Kidney (tissue), 22 donors: ENCODE measurements at places on chromosomes 12 and 14.

GRCh38 chr14:36676236-36676635 is 14.6 kb downstream of the PAX9 start:
- no peak overlapping the region for H3K27ac ChIP-seq
- DNase-seq, result no peak
- peaks cover 36% of the 10 kb centered on the region for H3K27me3 ChIP-seq
- H3K36me3 ChIP-seq, result no peaks in the 10 kb centered on the region
- no peaks in the 10 kb centered on the region for H3K4me1 ChIP-seq

- no peak for DNase-seq
- H3K27ac ChIP-seq, result no peak overlapping the region
- no peaks in the 10 kb centered on the region for H3K27me3 ChIP-seq
- H3K4me1 ChIP-seq, result no peaks in the 10 kb centered on the region
Measured at GRCh38 chr12:92729773-92730305, 27.1 kb downstream of the PLEKHG7 start.

DNA sequence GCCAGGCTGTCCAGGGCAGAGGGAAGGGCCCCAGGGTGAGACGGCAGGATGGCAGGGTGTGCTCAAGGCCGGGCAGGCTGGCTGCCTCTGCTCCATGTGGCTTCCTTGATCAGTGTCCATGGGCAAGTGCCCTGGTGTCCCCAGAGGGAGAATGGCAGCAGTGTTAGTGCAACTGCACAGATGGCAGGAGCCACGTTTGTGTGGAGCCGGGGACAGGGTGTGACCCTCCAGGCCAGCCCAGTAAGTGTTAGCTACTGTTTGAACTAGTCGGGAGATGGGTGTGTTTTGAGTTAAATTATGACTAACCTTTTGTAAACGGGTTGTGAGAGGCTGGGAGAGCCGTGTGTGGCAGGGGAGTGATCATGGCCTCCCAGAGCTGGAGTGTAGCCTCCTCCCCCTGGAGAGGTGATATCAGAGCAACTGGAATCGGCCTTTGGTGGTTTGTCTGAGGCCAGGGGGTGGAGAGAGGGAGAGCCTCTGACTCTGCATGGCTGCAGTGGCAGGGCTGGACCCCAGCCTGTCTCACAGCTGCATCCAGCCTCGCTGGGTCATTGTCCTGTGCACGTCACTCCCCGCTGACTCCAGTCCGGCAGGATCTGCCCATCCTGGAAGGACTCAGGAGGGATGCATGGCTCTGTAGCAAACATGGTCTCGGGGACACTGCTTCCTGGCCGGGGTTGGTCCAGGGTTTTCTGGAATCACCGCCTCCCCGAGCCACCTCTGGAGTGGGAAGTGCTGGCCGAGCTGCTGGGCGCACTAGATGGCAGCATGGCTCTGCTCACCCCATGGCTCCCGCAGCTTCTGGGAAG is 27.8 kb downstream of the AACS start:
- H3K27ac ChIP-seq, result no peak overlapping the region
- H3K4me3 ChIP-seq, result no peak overlapping the region
- H3K4me1 ChIP-seq, result peaks cover 6% of the 10 kb centered on the region
- H3K36me3 ChIP-seq, result peaks cover 4% of the 10 kb centered on the region
- no peaks in the 10 kb centered on the region for H3K27me3 ChIP-seq
- peak; percentile 78 for DNase-seq

DNA sequence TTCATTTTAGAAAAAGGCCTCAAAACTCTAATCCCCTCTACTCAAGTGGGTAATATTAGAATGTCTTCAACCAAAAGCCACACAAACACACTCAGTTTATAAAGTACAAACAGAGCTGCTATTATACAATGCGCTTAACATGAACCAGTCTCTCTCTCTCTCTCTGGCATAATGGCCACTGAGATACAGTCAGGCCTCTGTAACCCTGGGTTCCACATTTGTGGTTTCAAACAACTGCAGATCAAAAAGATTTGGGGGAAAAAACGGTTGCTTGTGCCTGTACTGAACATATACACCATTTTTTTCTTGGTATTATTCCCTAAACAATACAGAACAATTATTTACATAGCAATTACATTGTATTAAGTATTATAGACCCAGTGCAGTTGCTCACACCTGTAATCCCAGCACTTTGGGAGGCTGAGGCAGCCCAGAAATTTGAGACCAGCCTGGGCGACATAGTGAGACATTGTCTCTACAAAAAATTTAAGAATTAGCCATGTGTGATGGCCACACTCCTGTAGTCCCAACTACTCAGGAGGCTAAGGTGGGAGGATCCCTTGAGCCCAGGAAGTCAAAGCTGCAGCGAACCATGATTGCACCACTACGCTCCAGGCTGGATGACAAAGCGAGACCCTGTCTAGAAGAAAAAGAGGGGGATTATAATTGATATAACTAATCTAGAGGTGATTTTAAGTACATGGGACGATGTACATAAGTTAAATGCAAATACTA is 5.6 kb downstream of the SLC11A2 start:
- peak; percentile 38 for DNase-seq
- no peaks in the 10 kb centered on the region for H3K27me3 ChIP-seq
- H3K36me3 ChIP-seq, result no peaks in the 10 kb centered on the region
- H3K4me1 ChIP-seq, result no peaks in the 10 kb centered on the region

GRCh38 chr12:52206304-52207040 is 14.7 kb upstream of the KRT80 start:
- H3K27me3 ChIP-seq, result no peaks in the 10 kb centered on the region
- no peaks in the 10 kb centered on the region for H3K4me1 ChIP-seq
- DNase-seq, result no peak
- no peaks in the 10 kb centered on the region for H3K36me3 ChIP-seq

DNA sequence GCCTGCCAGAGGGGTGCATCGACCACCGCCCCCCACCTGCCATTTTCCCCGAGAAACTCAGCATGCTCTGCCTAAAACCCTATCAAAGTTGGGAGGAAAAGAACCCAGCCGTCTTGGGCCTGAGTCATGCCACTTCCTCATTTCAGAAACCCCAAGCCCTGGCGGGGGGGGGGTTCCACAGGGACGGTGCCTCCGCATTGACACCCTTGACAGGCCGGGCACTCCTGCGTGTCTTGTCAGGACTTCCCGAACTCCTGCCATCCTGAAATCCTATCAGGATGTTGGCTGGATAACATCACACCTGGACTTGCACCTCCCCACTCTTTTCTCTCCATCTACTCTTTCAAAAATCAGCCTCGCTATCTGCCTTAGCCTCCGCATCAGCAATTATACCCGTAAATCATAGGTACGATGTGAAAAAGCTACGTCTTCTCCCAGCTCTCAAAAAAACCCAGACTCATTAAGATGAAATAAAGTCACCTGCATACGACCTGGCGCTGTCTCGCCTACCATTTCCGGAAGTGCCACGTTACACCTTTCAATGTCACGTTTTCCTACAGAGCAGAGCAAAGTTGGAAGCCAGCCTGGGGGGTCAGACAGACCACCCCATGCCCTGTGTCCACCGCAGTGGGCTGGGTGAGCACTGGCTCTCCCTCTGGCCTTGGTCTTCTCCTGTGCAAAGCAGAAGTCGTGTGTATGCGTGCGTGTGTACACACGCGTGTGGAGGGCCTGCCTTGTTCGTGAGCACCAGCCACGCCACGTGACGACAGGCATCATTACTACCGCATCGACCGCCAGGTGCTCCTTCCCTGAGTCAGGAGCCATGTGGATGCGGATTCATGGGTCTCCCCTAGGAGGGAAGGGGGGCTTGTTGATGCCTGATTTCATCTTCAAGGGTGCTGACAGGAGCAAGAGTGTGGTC is 96.7 kb downstream of the RFLNA start:
- no peak overlapping the region for H3K4me3 ChIP-seq
- H3K36me3 ChIP-seq, result peaks cover 2% of the 10 kb centered on the region
- H3K27ac ChIP-seq, result peak overlapping the region; percentile 99
- H3K4me1 ChIP-seq, result peaks cover 51% of the 10 kb centered on the region
- H3K27me3 ChIP-seq, result no peaks in the 10 kb centered on the region

GRCh38 chr14:65789363-65789762 is 376.8 kb downstream of the FUT8 start:
- no peak overlapping the region for H3K27ac ChIP-seq
- no peaks in the 10 kb centered on the region for H3K36me3 ChIP-seq
- H3K27me3 ChIP-seq, result no peaks in the 10 kb centered on the region
- H3K4me1 ChIP-seq, result no peaks in the 10 kb centered on the region
- no peak for DNase-seq

DNA sequence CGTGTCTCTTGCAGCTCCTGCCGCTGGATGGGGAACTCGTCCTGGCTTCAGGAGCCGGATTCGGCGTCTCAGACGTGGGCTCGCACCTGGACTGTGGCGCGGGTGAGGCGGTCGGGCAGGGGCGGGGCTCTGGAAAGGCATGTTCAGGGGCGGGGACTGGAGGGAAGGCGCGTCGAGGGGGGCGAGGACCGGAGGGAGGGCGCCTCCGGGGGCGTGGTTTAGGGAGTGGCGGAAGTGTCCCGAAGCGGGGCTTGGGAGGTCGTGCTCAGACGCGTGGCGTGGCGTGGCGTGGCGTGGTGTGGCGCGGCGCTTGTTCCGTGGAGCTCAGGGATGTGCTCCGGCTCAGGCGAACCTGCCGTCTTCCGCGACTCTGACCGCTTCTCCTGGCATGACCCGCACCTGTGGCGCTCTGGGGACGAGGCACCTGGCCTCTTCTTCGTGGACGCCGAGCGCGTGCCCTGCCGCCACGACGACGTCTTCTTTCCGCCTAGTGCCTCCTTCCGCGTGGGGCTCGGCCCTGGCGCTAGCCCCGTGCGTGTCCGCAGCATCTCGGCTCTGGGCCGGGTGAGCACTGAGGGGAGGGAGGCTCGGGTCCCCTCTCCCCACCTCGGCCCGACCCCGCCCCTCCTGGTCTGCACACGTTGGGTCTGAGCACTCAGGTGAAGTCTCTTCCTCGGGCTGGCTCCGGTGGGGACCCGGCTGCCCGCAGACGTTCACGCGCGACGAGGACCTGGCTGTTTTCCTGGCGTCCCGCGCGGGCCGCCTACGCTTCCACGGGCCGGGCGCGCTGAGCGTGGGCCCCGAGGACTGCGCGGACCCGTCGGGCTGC is 6.2 kb downstream of the AMN start:
- no peak overlapping the region for H3K27ac ChIP-seq
- peaks cover 5% of the 10 kb centered on the region for H3K36me3 ChIP-seq
- peaks cover 15% of the 10 kb centered on the region for H3K27me3 ChIP-seq
- H3K4me1 ChIP-seq, result no peaks in the 10 kb centered on the region
- peak; percentile 92 for DNase-seq

DNA sequence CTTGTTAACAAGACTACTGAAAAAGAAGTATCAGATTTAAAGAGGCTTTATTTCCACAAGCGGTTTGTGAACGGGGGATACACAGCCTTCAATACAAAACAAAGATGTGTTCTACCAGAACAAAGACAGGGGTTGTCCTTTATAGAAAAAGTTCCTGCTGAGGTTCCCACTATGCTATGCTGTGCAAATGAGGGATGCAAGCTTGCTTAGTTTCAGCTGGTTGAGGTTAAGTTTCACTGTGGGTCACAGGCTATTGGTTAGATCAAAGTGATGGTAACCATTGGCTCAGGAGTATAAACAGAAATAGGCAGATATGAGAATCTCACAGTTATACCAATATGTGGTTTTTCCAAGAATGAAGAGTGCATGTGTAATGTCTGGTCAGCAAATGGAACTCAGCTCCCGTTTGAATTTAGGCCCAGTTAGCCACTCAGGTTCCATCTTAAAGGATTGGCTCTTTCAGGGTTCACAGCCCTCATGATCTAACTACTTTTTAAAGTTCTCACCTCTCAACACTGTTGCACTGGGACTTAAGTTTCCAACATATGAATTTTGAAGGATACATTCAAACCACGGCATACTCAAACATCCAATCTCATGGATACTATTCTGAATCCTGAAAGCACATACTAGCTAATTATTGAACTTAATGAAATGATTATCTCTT is 215.4 kb upstream of the DCN start:
- no peaks in the 10 kb centered on the region for H3K4me1 ChIP-seq
- H3K27ac ChIP-seq, result no peak overlapping the region
- no peaks in the 10 kb centered on the region for H3K27me3 ChIP-seq
- H3K4me3 ChIP-seq, result no peak overlapping the region
- no peaks in the 10 kb centered on the region for H3K36me3 ChIP-seq

DNA sequence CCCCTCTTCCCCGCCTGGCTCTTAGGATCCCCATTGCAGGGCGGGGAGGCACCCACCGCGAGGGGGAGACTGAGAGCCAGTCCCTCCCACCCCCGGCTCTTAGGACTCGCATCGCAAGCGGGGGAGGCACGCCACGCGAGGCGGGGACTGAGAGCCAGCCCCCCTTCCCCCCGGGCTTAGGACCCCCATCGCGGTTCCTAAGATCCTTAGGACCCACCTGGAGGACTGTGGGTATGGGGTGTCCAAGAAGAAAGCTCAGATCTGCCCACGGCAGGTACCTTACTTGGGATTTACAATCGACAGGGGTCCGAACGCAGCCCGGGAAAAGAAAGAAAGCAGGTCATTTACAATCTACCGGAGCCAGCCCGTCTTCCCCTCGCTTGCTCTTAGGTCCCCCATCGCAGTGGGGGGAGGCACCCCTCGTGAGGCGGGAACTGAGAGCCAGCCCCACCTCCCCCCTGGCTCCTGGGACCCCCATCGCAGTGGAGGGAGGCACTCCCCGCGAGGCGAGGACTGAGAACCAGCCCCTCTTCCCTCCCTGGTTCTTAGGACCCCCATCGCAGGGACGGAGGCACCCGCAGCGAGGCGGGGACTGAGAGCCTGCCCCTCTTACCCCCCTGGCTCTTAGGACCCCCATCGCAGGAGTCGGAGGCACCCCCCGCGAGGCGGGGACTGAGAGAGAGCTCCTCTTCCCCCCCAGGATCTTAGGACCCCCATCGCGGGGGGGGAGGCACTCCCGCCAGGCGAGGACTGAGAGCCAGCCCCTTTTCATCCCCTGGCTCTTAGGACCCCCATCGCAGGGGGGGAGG is 43.7 kb downstream of the DDX11 start:
- peaks cover 5% of the 10 kb centered on the region for H3K4me1 ChIP-seq
- peak overlapping the region; percentile 51 for H3K4me3 ChIP-seq
- H3K36me3 ChIP-seq, result no peaks in the 10 kb centered on the region

- H3K36me3 ChIP-seq, result no peaks in the 10 kb centered on the region
- H3K27ac ChIP-seq, result peak overlapping the region; percentile 78
- peak overlapping the region; percentile 6 for H3K4me3 ChIP-seq
- DNase-seq, result peak; percentile 66
Measured at GRCh38 chr12:53983568-53983949, 1.4 kb upstream of the HOXC10 start.

DNA sequence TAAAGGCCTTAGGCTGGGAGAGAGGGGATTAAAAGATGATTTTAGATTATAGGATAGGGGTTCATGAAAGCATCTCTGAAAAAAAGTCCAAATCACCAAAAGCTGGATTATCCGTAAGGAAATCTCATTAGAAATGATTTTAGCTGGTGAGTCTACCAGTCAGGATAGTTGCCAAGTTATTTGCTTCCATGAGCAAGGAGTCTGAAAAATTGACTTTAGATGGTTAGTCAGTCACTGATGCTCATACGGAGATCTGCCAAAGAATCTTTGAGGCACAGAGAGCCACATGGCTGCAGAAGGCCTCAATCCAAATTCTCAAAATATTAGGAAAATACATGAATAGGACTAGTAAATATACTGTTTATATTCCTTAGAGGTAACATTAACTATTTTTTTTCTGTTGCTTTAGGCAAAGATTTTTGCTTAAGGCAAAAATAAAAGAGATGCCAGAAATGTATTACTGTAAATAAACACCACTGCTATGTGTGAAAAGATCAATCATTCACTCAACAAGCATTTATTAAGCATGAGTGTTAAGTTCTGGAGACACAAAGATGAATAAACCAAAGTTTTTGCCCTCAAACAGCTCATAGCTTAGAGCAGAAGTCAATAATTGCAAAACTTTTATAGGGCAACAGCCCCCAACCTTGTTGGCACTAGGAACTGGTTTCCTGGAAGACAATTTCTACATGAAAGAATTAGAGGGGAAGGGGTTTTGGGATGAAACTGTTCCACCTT is 105.2 kb downstream of the BBS10 start:
- H3K4me3 ChIP-seq, result no peak overlapping the region
- H3K4me1 ChIP-seq, result no peaks in the 10 kb centered on the region
- no peaks in the 10 kb centered on the region for H3K36me3 ChIP-seq
- no peaks in the 10 kb centered on the region for H3K27me3 ChIP-seq
- H3K27ac ChIP-seq, result no peak overlapping the region
- DNase-seq, result no peak
